ENCODE measurements at places on chromosomes 16 and 17.

GRCh38 chr17:82257473-82257872 is 16.0 kb downstream of the CSNK1D start:
- peak; percentile 40 for DNase-seq

GRCh38 chr16:84379709-84380362 is 11.5 kb downstream of the ATP2C2 start:
- no peak for DNase-seq

- DNase-seq, result no peak
These were observed 9.2 kb upstream of the SBK1 start for GRCh38 chr16:28283173-28283572.

GRCh38 chr17:680529-680928 is 34.1 kb downstream of the VPS53 start:
- DNase-seq, result no peak

GRCh38 chr16:705431-706188 is at the start of gene FBXL16:
TSS of gene FBXL16 (minus strand) at chr16:705801. CDS start at chr16:697405, 8,396 bp downstream.
- no peak for DNase-seq

DNA sequence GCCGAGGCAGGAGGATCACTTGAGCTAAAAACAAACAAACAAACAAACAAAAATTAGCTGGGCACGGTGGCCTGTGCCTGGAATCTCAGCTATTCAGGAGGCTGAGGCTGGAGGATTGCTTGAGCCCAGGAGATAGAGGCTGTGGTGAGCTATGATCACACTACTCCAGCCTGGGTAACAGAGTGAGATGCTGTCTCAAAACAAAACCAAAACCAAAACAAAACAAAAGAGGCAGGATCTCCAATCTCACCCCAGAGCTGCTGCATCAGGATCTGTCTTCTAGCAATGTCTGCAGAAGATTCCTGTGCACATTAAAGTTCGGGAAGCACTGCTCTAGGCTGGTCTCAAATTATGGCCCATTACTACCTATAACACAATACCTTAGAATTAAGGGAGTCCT is 43.1 kb downstream of the MAP2K6 start:
- no peak for DNase-seq
